ENCODE measurements at places on chromosomes 6 and 20. TPM values are rescaled to one million over a fixed set of nuclear protein-coding genes. Genes with fewer than 3 reads are reported as not detected.
A peak's percentile ranks its signal among the peaks of the same experiment; 100 is the strongest.

The PI3 gene
- not detected for total RNA-seq

The SLC17A5 gene
- 7.4 TPM for total RNA-seq

The PTGIS gene
- total RNA-seq, result not detected

The RSPO4 gene
- 0.25 TPM for total RNA-seq

The ZNF292 gene
- 119 TPM for total RNA-seq

The SSTR4 gene
- not detected for total RNA-seq

The BNIP5 gene
- total RNA-seq, result not detected

The TRIM40 gene
- total RNA-seq, result 0.39 TPM

The KCTD20 gene
- total RNA-seq, result 41.7 TPM

The MATN4 gene
- total RNA-seq, result not detected

DNA sequence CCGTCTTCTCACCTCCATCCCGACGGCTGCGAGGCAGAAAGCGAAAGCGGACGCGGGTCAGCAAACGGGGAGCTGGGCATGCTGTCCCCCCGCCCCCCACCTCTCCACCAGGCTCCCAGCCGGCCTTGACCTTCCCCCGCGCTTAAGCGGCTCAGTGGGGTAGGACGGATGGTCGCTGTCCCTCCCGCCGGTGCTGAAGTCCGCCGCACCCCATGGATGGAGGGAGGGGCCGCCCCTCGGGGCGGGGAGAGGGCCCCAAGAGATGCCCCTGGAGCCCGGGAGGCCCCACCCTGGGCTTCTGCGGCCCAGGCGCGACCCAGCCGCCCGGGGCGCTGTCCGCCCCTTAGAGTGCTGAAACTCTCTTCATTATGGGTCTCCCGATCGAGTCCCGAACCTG lies at the start of gene KCNB1:
Gene KCNB1, minus strand, starts transcription at position 48 of the 397 bp plus-strand sequence. CDS start 188 bp downstream, outside the sequence.
- no peak for DNase-seq

GRCh38 chr6:96202571-96202970 lies 186.8 kb downstream of the FUT9 start:
- no peak for DNase-seq

DNA sequence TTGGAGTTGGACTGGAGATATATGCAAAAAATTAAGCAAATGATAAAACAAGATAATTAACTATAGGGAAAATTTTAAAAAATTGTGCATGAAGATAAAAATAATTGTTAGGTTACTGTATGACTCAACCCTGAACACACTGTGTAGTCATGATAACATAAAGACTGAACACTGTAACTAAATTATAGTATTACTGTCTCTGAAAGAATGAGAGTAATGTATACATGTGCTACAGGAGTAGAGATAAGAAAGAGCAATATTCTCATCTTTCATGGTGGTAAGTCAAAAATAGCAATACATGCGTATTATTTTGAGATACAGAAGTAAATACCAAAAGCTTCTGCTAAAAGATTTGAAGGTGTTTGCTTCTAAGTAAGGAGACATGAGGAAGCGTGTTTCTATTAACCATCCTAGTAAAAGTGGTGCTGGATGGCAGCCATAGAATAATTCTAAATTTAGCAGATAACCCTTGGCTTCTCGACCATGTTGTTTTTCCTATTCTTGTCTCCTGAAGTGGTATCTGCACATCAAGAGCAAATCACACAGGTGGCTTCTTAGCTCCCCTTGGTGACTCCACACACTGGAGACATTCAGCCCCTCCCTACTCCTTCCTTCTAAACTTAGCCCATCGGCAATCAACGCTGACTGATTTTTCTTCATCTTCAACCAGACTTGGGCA lies 390.6 kb upstream of the PLCB4 start:
- no peak for DNase-seq

DNA sequence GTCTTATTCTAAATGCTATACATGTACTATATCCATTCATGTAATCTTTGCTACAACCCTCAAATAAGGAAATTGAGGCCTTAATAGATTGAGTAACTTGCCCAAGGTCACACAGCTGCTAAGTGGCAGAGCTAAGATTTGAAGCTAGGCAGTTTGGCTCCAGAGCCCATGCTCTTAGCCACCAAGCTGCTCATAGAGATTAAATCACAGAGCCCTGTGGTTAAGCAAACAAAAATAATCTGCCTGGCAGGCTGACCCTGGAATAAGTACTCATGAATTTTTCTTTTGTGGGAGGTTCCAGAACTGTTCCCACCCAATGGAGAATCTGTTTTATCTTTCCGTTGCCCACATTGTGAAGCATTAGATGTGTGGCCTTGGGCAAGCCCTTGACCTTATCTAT lies 7.4 kb downstream of the AAR2 start:
- DNase-seq, result no peak

GRCh38 chr6:83341765-83342164 lies 89.1 kb downstream of the ME1 start:
- no peak for DNase-seq

- DNase-seq, result no peak
Measured at GRCh38 chr6:165222315-165223025, 86.9 kb downstream of the C6orf118 start.

DNA sequence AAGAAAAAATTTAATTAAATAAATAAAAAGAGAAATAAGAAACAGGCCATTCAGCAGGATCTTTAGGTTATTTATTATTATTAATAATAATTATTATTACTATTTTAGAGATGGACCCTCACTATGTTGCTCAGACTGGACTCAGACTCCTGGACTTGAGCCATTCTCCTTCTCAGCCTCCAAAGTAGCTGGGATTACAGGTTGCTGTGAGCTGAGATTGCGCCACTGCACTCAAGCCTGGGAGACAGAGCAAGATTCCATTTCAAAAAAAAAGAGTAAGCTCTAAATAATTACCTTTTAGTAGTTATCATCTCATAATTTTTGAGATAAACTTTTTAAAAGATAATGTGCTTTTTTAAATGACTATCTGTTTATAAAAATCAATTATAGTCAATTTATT lies 1102.8 kb upstream of the GJE1 start:
- no peak for DNase-seq

DNA sequence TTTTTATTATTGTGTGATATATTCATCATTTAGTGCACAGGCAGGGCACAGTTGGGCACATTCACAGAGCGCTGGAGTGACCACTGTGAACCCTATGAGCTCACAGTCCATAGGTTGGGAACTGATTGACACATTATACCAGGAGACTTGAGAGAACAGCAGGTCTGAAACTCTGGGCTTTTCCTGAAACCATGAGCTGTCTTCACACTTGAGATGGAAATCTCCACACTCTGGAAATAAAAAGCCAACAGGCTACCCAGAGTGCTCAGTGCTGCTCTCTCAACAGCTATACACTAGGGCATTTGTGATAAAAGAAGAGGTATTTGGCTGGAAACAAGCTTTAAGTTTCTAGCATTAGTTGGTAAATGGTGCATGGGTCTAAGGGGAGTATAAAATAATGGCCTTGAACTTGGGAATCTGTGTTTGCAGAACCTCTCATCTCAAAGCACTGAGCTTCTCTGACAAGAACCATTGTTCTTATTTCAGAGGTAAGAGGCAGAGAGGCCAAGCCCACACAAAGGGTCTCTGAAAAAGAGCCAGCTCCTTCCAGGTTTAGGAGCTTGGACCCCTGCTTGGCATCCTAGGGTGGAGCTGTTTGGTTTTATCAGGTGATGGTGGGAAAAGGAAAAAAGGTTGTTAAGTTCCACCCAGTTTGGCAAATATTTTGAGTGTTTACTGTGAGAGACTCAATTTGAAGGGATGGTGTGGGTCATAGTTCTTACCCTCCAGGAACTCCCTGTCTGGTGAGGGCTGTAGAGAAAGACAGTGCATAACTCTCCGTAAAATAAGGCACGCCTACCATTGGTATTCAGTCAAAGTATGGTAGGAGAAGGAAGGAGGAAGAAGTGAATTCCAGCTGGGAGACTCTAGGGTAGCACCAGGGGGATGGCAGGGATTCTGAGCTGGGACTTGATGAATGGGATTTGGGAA lies 14.5 kb downstream of the CHMP4B start:
- DNase-seq, result no peak

- DNase-seq, result no peak
Measured at GRCh38 chr6:130929036-130929678, 102.0 kb downstream of the SMLR1 start.

DNA sequence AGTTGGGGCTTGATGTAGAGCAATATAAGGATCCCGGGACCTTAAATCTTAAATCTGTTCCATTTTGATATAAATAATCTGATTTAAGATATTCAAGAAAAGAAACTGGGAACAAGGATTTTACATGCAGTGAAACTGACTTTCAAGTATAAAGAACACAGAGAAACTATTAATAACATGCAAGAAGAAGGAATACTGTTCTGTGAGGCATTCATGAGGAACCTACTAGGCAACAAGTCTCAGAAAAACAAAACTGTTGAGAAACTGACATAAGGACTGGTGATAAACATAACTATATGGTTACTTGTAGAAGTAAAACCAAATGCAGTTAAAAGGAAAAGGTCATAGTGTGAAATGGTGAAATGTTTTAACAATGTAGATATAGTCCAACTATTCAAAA lies 15.8 kb downstream of the HDDC2 start:
- DNase-seq, result no peak

GRCh38 chr20:34632870-34633452 lies 43.9 kb downstream of the PIGU start:
- DNase-seq, result no peak

DNA sequence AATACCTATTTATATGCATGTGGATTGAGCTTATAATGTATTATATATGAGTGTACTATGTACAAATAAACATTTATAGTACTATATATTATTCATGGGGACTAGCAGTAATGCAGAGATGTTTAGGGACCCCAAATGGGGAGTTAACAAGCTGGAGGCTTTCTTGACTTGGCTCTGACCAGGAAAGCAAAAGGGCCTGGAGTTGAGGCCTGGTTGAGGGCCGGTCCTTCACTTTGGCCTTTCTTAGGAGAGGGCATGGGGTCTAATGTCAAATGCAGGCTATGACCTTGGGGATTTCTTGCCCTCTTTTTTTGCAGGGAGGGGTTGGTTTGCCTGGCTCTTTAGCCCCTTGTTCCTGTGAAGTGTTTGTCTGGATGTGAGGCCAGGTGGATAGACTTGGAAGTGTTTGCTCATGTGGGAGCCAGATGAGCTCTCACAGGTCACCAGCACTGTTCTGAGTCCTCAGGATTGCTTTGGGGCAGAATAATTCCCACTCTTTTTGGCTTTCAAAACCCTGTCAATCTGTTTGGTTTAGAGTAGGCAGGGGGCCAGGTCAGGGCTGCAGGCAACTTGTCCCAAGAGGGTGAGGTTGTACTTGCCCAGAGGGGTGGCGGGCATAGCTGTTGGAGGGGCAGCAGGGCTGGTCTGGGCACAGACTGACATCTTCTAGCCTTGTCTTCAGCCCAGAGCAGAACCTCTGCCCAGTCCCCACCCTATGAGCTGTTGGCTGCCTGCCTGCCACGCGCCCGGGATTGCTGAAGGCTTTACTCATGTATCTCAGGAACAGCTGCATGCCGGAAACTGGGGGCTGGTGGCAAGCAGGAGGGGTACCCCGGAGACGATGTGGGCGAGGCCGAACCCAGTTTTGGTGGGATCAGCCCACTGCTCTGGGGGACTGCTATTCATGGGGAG lies 14.6 kb downstream of the TJAP1 start:
- no peak for DNase-seq

- DNase-seq, result no peak
Measured at GRCh38 chr20:17761604-17762003, 61.8 kb downstream of the BANF2 start.

DNA sequence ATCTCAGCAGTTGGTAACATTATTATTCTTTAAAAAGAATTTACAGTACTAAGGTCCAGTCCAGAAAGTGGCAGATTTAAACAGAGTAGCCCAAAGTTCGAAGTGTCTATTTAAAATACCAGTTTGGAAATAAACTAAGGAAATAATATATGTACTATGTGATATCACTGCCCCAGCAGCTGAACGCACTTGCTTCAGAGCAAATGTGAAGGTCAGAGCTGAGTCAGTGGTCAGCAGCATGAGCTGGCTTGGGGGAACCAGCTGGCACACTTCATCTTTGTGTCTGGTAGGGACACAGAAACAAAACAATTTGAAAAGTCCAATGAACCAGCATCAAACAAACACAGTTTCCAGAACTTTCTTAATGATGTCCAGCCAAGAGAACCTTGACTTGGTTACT lies 15.4 kb downstream of the TMEM14B start:
- DNase-seq, result no peak

DNA sequence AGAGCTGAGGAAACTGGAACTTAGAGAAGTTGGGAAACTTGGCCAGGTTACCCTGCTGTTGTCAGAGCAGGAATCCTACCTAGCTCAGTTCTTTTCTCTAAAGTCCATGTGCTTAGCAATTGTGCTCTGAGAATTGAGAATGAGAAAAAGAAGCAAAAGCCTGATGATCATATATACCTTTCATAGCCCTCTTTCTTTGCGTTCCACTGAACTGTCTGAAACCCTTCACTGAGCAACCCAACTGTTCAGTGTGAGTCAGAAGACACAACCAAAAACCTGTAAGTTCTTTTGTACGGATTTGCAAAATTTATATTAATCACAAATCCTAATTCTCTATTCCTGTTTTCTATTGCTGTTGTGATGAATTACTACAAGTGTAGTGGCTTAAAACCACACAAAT lies 80.6 kb downstream of the PHF3 start:
- DNase-seq, result no peak

GRCh38 chr6:36247693-36248092 lies 22.2 kb upstream of the PNPLA1 start:
- DNase-seq, result no peak

GRCh38 chr6:96164802-96165201 lies 149.0 kb downstream of the FUT9 start:
- no peak for DNase-seq

- DNase-seq, result no peak
Measured at GRCh38 chr20:480044-480443, 17.7 kb upstream of the TBC1D20 start.

- DNase-seq, result no peak
Measured at GRCh38 chr20:49612127-49612738, 44.3 kb upstream of the PTGIS start.

DNA sequence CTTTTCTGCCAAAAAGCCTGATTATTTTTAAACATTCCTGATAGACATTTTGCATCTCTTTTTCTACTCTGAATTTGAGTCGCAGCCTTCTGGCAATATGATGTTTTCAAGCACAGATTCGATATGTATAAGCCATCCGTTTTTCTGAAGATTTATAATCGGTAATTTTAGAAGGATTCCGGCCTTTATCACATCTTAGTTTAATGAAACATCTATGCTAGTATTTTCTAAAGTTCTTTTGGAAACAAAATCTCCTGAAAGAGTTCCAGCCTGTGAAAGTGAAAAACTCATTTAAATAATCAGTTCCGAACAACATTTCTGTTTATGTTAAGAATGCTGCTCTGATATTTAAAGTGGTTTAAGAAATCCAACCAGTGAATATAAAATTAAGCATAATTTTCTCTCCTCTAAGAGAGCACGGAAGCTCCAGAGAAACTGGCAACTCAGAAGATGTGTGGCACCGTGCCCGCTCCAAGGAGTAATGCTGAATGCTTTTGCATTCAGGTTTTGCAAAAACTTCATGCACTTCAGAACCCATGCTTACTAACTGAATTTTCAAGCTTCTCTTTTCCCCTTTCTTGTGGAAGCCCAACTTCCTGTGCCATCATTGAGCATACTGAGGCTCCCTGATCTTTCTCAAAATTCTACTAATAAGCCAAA lies 20.7 kb downstream of the NDUFAF4 start:
- DNase-seq, result no peak

- DNase-seq, result peak; percentile 73
Measured at GRCh38 chr6:14066782-14067406, 50.7 kb upstream of the CD83 start.

- no peak for DNase-seq
Measured at GRCh38 chr6:103335412-103335811, 1524.3 kb downstream of the HACE1 start.
